Naive thymus-derived CD8-positive, alpha-beta T cell (primary cell): ENCODE measurements at places on chromosomes 13 and 19.

DNA sequence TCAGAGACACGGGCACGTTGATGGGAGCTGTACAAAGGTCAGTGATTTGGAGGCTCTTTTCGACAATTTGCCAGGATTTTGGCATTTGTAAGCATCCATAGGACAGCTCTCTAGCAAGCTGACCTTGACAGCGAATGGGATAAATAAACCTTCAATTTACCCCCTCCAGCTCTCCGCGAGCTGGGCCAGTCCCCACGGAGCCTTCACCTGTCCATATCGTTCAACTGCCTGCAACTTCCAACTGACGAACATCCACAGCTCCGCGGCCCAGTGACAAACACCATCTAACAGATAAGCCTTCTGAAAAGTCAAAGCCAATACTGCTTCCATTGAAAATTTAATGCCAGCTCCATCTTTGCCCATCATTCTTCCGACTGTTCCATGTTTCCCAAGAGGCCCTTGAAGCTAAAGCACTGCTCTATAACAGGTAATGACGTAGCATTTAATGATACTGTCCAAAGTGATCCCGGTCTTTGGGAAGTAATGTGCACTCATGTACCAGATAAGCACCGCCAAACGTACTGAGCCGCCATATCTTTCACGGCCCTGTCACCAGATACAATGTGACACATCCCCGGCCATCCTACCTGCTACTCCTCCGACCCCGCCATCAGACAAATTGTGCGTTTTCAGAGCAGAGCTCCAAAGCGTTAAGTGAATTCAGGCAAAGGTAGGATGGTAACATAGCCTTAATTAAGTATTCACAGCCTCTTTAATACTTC, 365.3 kb upstream of the ZNF507 start:
- DNase-seq: no peak

DNA sequence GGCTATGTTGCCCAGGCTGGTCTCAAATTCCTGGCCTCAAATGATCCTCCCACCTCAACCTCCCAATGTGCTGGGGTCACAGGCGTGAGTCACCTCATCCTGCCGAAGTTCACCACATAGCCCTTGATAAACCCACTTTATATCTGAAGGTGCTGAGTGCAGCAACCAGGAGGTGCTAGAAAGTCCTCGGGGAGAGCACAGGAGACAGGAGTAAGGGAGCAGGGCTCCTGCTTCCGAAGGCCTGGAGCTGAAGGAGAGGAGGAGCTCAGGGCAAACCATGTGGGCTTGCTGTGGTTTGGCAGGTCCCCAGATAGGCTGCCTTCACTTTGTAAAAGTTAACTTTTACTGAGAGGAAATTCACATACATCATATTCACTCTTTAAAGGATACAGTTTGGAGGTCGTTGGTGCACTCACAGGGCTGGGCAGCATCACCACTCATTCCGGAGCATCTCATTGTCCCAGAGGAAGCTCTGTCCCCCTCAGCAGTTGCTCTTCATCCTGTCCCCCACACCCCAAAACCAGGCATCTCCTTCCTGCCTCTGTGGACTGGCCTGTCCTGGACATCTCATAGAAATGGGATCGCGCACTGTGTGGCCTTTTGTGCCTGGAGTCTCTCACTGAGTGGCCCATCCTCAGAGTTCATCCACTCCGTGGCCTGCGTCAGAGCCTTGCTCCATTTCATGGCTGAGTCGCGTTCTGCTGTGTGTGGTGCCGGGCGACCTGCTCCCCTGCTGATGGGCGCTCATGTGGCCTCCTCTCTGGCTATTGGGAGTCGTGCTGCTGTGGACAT, 49.5 kb downstream of the KDM4B start:
- DNase-seq: no peak

- no peak for DNase-seq
Measured at GRCh38 chr13:51576754-51577153, 7.5 kb upstream of the WDFY2 start.

DNA sequence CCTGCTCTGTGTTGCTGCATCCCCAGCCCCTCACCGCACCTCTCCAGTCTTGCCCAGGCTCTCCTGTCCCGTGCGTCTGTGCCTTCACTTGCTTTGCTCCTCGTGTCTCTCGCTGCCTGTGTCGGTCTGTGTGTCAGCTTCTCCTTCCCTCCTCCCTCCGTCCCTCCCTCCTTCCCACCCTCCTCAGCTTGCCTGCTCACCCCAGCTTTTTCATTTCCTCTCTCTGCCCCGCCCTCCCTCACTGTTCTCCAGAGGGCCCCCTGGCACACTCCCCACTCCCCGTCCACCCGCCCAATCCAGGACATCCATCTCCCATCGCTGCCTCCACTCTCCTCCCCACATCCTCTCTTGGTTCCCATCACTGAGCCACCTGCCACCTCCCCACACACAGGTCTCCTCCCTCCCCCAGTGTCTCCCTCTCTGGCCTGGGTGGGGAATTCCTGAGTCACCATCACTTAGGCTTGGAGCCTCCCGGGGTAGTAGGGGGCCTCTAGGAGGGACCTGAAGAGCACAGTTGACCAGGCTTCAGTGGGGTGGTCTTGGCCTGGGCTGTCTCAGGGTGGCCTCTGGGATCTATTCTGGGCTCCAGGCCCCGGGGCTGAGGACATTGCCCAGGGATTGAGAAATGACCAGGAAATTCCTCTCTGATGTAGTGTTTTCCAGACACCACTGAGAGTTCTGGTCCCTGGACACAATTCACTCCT, at the start of gene PTGIR:
Gene PTGIR, minus strand, starts transcription at position 132 of the 704 bp plus-strand sequence. CDS start 864 bp downstream, outside the sequence.
- DNase-seq: no peak
